ENCODE measurements at places on chromosomes 5 and 9. TPM values are rescaled to one million over a fixed set of nuclear protein-coding genes. Genes with fewer than 3 reads are reported as not detected.
A peak's percentile ranks its signal among the peaks of the same experiment; 100 is the strongest.

GRCh38 chr9:128043467-128043868, 23.7 kb downstream of the NAIF1 start:
- H3K4me1 ChIP-seq = no peaks in the 10 kb centered on the region
- H3K4me3 ChIP-seq = no peak overlapping the region
- no peak overlapping the region for H3K27ac ChIP-seq
- no peaks in the 10 kb centered on the region for H3K27me3 ChIP-seq
- H3K36me3 ChIP-seq = no peaks in the 10 kb centered on the region

Gene BTNL8
- 0.48 TPM for total RNA-seq

GRCh38 chr9:89604729-89605464, at the start of gene GADD45G:
Gene GADD45G, plus strand, starts transcription at chr9:89605012. Its CDS starts 110 bp downstream, at chr9:89605122.
- H3K36me3 ChIP-seq = no peaks in the 10 kb centered on the region
- H3K4me1 ChIP-seq = peaks cover 13% of the 10 kb centered on the region
- H3K27ac ChIP-seq = peak within 1 kb of the TSS; percentile 73
- H3K27me3 ChIP-seq = no peaks in the 10 kb centered on the region
- peak within 1 kb of the TSS; percentile 59 for H3K4me3 ChIP-seq
- DNase-seq = peak; percentile 94

DNA sequence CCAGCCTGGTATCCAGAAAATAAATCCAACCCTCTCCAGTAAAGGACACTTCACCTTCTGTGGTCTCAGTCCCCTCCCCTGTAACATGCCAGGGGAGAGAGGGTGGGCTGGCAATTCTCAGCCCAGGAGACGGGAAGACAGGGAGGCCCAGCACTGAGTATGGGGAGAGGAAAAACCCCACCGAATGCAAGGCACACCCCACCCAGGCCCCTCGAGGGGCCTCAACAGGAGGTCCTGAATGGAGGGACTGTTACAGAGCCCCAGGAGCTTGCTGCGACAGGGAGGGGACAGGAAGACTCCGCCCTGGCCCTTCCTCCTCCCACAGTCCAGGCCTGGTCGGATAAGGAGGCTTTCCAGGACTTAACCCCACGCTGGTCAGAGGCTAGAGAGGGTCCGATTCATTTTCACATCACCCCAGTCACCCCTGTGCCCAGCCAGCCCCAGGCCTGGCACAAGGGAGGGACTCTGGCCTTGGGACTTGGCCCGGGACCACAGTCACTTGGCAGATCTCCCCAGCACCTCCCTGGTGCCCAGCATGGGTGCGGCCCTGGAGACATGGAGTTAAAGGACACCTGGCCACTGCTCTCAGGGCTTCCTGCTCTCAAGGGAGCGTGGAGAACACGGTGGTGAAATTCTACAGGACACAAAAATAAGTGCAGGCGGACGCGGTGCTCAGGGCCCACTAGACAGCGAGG, 44.9 kb upstream of the STXBP1 start:
- no peak overlapping the region for H3K27ac ChIP-seq
- H3K36me3 ChIP-seq = no peaks in the 10 kb centered on the region
- H3K27me3 ChIP-seq = no peaks in the 10 kb centered on the region
- peak overlapping the region; percentile 54 for H3K4me3 ChIP-seq

- H3K4me1 ChIP-seq = 0 out of 2 replicates have a peak, but pooled peaks cover 4% of the 10 kb centered on the region
- no peaks in the 10 kb centered on the region for H3K36me3 ChIP-seq
- DNase-seq = no peak
- H3K27me3 ChIP-seq = no peaks in the 10 kb centered on the region
- H3K4me3 ChIP-seq = no peak overlapping the region
- no peak overlapping the region for H3K27ac ChIP-seq
Measured at GRCh38 chr5:167546270-167546669, 745.2 kb upstream of the WWC1 start.

GRCh38 chr5:95615164-95615467, 4.8 kb upstream of the GPR150 start:
- peaks cover 20% of the 10 kb centered on the region for H3K27me3 ChIP-seq
- no peak for DNase-seq
- no peak overlapping the region for H3K4me3 ChIP-seq
- no peaks in the 10 kb centered on the region for H3K36me3 ChIP-seq
- H3K4me1 ChIP-seq = peaks cover 3% of the 10 kb centered on the region
